Stimulated activated CD8-positive, alpha-beta memory T cell treated with anti-CD3 and anti-CD28 coated beads, Interleukin-4, amount 100 ng/mL, for 4 hours (primary cell): ENCODE measurements at places on chromosomes 1 and 21.

DNA sequence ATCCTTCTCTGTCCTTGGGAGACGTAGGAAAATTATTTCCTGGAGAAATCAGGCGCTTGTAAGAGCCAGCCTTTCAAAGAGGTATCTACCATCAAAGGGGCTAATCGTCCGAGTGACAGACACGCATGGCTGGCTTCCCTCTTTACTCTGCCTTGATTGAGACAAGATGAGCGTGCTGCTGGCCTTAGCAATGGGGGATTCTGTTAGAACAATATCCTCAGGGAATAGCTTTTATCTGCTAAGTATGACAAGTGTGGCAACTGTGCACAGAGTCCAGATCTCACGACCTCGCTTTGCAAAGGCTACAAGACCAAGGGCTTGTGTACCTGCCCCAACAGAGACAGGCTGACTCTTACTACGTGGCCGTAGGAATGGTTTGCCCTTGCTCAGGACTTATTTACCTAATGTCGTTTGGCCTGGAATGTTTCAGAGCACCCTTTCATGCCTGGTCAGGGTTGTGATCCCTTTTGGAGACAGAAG lies 417.1 kb downstream of the KIF26B start:
- no peak for DNase-seq

DNA sequence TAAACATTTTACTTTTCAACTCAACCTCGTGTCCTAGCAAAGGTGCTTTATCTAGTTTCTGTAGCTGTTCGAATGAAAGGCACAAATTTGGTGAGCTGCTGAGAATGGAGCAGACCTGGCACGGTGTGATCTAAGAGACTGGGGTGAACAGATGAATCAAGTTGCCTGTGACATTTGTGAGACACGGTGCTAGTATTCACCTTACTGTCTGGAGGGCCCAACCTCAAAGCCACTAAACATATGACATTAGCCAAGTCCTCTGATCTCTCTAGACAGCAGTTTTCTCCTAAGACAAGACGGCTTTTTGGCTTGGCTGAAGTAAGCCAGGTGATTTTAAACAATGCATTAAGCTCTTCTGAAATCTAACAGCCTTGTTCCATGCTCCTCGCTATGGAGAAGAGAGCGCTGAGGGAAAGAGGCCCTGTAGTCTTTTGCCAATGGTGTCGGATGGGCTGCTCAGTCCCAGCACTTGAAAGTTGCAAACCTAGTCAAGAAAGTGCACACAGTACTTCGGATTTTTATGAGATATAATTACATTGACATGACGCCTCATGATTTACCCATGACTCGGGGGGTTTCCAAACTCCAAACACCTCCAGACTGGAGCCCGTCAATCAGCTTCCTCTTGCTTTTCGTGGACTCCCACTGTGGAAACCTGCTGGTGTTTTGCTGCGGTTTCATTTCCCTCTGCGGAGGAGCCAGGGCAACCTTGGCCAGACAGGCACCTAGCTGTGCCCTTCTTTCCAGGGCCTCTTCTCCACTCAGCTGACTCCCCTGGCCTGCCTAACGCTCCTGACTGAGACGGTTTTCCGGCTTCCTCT lies 794 bp upstream of the TOR3A start:
- no peak for DNase-seq

DNA sequence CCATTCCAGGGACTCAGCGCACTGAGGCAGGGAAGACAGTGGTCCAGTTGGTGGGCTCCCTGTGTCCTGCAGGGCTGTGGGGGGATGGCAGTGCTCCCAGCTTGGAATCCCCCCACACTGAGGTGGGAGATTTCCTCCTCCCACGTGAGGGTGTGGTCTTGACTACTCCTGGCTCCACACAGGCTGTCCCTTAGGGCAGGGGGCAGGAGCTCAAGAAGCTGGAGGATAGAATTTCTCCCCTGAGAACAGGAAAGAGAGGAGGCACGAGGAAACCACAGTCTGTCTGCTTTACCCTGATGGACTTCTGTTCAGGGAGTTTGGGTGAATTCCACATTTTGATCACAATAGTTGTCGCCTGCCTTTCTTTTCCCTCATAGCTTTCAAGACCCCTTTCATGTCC lies 62.1 kb downstream of the CACNA1E start:
- DNase-seq, result no peak

- no peak for DNase-seq
These were observed 32.3 kb downstream of the CHRM3 start for GRCh38 chr1:239418681-239419080.

GRCh38 chr21:42350318-42350910 lies 380 bp downstream of the TFF2 start:
- no peak for DNase-seq

GRCh38 chr1:192609110-192610079 lies 26.6 kb upstream of the RGS13 start:
- peak; percentile 8 for DNase-seq

GRCh38 chr1:238898856-238899255 lies 487.5 kb upstream of the CHRM3 start:
- DNase-seq, result no peak

GRCh38 chr1:3898994-3899753 lies 898 bp downstream of the C1orf174 start:
- no peak for DNase-seq

DNA sequence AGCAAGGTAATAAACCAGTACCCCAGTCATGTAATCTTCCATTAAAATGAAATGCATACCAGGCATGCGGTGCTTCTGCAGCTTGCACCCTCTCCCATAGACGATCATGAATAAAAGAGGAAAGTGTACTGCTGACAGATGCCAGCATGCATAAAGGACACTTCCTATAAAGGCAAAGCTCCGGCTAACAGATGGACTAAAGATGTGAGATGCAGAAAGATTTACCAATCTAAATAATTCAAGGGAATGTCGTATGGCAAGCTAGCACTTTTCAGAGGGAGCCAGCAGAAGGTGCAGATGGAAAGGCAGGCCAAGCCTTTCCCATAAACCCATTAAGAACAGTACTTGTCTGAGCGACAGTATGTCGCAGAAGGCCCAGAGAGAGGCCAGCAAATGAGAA lies 542.0 kb downstream of the NUF2 start:
- DNase-seq, result no peak

DNA sequence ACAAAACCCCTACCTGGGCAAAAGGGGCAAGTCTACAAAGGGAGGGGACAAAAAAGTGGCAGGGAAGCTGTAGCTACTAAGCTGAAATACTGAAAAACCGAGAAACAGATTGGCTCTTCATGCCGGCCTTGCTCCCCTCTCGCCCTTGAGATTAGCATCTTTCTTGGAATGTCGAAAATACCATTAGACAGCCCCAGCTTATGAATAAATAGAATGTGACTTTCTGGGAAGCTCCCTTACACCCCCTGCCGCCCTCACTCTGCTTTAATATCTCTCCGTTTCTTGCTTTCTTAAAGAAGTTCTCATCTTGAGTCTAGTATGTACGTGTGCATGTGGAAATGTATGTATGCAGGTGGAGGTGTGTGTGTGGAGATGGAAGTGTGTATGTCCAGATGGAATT lies 14.1 kb downstream of the TRAF3IP3 start:
- DNase-seq, result no peak

- DNase-seq, result no peak
These were observed 109.7 kb downstream of the PLXNA2 start for GRCh38 chr1:208134491-208134890.

DNA sequence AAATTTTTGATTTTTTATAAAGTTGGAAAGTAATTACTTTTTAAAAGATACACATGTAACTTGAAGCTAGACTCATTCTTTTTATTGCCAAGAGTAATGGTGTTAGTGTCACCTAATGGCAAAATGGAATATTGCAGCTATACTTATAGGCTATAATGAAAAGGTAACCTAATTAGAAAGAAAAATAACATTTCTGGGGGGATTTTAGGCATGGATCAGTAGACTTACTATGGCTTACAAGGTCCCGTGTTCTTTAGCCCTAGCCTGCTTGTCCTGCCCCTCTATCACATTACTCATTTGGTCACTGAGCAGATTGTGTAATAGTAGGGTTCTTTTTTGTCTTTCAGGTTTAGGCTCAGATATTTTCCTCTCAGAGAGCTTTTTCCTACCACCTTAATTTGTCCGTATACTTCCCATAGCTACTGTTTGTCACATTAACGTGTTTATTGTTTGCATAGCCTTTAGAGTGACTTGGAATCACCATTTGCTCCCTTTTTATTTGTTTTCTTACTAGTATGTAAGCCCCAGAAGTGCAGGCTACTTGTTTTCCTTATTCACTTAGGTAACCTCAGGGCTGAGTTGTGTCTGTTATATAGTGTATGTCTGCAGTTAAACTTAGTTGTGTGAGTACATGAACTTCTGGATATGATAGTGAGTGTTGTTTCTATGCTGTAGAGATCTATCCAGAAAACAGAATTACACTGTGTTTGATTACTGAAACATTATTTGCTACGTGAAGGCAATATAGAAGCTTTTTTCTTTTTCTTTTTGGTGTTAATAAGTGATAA lies 58.7 kb downstream of the RABGAP1L start:
- DNase-seq, result no peak
